ENCODE measurements at places on chromosomes 12 and 14. TPM values are rescaled to one million over a fixed set of nuclear protein-coding genes. Genes with fewer than 3 reads are reported as not detected.

The SLCO1B1 gene
- not detected for total RNA-seq

The TMCC3 gene
- total RNA-seq: 9.4 TPM

GRCh38 chr12:51507178-51507577 is 82.5 kb downstream of the SLC4A8 start:
- no peak for DNase-seq

The PAWR gene
- 110 TPM for total RNA-seq

- no peak for DNase-seq
Measured at GRCh38 chr12:117518594-117519270, 157.3 kb upstream of the NOS1 start.

The PRPH gene
- not detected for total RNA-seq

- DNase-seq: no peak
Measured at GRCh38 chr12:76547526-76547925, 12.0 kb downstream of the OSBPL8 start.

The CPNE6 gene
- total RNA-seq: not detected

The DLGAP5 gene
- total RNA-seq: 94.4 TPM

The SPPL3 gene
- 36.6 TPM for total RNA-seq

GRCh38 chr12:119154435-119154818 is 24.3 kb upstream of the HSPB8 start:
- no peak for DNase-seq

All from OCI-LY7 (cell line).